ENCODE measurements at places on chromosomes 2 and 18.
A peak's percentile ranks its signal among the peaks of the same experiment; 100 is the strongest.

- DNase-seq, result no peak
These were observed 28.1 kb downstream of the NCKAP1 start for GRCh38 chr2:183010112-183010511.

DNA sequence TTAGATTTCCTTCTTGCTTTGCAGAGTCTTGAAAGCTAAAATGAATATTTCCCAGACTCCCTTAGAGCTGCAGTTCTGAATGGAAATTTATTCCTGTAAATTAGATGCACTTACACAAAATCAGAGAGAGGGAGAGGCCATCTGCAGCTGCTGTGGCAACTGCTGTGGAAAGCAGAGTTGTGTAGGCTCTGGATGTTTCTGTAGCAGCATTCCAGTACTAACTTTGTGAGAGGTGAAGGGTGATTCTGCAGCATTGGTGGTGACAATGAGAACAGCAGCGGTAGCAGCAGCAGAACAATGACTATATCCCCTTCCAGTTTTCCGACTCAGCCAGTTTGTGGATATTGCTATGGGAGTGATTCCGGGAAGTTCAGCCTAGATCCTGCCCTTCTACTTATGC lies 433.0 kb upstream of the REG3G start:
- no peak for DNase-seq

DNA sequence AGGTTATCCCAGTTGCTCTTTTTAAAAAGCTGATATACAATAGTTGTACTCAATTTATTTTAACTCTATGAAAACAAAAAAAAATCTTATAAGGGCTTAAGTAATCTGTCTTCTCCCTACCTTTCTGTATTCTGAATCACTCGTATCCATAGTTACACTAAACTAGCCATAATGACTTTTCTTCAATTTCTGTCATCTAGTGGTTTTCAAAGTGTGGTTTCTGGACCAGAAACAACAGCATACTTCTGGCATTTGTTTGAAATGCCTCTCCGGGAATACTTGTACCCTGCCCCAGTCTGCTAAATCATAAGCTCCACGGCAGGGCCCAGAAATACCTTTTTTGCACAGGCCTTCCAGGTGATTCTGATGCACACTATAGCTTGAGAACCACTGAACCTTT lies 253.6 kb downstream of the LRRTM4 start:
- no peak for DNase-seq

DNA sequence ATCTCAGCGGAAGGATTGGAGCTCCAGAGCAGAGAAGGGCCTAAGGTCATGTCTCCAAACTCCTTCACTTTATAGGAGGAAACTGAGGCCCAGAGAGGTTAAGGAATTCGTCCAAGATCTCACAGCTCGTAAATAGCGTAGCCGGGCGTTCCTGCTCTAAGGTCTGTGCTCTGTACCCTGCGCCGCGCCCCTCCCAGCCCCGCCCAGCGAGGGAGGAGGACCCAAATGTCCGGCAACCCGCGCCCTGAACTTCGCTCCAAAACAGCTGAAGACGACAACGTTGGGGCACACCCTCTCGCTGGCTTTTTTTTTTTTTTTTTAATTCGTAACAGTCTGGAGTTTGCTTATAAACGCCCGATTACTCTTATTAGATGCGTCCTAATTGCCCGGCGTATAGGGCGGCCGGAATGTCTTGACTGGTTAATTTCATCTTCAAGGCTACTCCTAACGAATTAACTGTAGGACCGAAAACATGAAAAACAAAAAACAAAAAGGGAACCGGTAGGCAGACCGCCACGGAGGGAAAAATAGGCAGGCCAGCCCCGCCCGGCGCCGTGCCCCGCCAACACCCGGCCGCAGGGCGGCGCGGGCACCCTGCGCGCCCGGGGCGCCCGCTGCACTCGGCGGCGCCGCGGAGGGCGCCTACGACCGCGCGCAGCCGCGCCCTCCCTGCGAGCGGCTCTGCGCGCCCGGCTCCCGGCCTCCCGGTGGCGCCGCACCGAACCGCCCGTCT lies 928 bp upstream of the FOSL2 start:
- DNase-seq, result peak; percentile 52

GRCh38 chr2:58950795-58951462 lies 709.8 kb upstream of the FANCL start:
- no peak for DNase-seq

DNA sequence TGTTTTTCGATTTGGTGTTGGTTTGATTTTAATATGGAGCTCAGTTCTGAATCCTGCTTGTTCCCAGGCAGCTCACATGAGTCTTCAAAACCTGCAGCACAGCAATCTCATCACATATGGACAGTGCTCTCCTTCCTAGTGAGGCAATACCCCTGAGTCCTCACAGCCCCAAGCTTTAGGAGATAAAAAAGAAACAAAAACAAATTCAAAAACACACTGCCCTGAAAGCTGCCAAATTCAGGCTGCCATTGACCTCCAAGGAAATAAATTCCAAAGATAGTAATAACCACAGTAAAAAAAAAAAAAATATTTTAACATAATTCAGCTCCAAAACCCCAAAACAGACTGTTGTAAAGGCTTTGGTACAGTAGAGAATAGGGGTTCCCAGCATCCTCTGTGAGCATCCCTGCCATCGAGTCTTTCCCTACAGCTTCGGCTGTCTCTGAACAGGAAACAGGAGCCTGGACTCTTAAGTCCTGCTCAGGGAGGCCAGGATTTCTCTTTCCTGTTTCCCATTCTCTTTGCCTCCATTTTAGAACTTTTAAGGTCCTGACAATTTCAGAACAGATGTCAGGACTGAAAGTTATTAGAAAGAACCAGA lies 14.7 kb upstream of the SP3 start:
- no peak for DNase-seq

DNA sequence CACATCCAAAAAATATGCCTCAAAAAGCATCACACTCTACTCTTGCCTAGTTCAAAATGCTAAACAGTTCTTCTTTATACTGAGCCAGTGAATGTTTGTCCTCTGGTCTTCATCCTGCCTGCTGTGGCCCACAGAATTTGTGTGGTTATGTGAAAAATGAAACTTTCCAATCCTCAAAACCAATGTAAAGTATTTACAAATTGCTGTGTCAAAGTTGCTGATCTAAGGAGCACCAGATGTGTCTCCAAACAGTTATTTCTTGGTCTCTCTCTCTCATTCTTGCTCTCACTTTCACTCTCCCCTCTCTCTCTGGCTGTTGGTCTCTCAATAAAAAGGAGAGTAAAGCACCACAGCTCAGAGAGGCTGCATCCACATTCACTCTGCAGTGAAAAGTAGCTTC lies 23.0 kb downstream of the EPHA4 start:
- no peak for DNase-seq

DNA sequence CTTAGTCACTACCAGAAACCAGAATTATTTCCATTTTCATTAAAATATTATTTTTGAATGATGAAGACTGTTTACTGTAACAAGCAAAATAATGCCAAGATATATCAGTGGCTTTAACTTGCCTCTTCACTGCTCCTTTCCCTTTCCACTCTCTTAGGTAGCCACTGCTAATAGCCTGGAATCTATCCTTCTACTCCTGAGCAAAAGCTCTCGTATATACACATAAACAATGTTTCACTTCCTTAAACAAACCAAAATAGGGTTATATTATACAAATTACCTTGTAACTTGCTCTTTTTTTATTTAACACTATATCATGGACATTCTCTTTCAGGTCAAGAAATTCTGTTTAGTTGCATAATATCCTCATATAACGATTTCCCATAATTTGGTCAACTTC lies 20.8 kb downstream of the IMMT start:
- DNase-seq, result no peak

DNA sequence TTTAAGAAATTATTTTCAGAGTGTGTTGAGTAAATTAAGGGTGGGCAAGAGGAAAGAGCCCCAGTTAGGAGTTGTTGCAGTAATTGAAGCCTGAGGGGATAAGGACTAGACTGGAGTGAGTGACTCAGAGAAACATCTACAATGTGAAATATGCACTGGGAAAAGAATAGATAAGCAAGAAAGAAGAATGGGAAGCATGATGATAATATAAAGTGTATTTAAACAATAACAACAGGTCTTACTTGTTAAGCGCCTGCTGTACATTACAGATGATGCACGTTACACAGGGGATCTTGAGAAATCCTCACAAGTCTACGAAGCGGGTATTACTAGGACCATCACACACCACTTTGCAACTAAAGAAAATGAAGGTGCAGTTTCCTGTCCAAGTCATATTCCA lies 73.6 kb upstream of the STK17B start:
- DNase-seq, result no peak

DNA sequence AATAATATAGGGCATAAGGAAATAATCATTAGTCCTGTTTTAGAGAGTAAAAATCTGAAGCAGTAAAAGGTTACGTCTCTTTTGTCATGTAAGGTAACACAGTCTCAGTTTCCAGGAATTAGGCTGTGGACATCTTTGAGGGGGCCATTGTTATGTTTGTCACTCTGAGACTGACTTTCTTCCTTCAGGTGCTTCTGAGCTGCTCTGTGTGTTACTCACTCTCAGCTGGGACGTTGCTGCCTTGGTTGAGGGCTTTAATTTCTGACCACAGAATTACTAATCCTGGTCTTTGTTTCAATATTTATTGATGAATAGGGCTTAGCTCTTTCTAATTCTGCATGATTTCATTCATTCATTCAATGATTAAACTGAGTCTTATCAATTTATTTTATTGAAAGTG lies 55.9 kb upstream of the SLC38A11 start:
- no peak for DNase-seq

DNA sequence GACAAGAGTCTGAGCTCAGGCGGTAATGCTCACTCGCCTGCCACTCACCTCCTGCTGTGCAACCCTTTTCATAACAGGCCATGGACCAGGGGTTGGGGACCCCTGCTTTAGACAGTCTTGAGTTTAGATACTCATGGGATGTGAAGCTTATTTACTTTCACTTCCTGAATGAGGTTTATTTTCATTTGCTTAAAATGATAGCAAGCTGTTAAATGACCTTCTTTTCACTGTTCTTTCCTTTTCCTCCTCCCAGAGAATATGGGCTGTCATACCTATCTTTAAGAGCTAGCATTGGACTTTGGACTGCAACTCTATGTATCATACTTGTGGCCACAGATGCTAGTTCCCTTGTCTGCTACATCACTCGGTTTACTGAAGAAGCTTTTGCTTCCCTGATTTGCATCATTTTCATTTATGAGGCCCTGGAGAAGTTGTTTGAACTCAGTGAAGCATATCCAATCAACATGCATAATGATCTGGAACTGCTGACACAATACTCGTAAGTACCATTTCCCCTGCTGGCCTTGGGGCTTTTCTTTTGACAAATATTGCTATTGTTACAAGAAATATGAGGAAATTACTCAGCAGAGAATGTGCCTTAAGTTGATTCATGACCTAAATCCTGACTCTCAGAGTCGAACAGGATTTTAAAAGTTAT lies 168.5 kb downstream of the DPP4 start:
- peak; percentile 41 for DNase-seq

DNA sequence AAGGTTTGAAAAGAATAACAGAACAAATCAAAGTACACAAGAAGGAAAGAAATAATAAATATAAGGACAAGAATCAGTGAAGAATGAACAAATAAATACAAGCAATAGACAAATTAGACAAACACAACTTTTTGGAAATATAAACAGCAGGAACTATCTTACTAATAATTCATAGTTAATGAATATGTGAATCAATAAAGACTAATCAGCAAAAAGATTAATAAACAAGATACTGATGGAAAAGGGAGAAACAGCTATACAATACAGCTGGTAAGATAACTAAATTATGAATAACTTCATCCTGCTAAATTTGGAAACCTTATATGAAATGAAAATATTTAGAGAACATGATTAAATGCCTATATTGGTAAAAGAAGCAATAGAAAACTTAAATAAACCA lies 193.6 kb upstream of the SPRED2 start:
- DNase-seq, result no peak

GRCh38 chr2:17813010-17813741 lies 3.1 kb upstream of the MSGN1 start:
- no peak for DNase-seq

- peak; percentile 64 for DNase-seq
These were observed 110.8 kb upstream of the OTOS start for GRCh38 chr2:240250985-240251847.

- DNase-seq, result no peak
These were observed 105.0 kb downstream of the COL6A3 start for GRCh38 chr2:237309011-237309410.

GRCh38 chr2:16261071-16261470 lies 320.7 kb downstream of the MYCN start:
- no peak for DNase-seq

GRCh38 chr2:84897773-84898172 lies 7.7 kb upstream of the TMSB10 start:
- no peak for DNase-seq

DNA sequence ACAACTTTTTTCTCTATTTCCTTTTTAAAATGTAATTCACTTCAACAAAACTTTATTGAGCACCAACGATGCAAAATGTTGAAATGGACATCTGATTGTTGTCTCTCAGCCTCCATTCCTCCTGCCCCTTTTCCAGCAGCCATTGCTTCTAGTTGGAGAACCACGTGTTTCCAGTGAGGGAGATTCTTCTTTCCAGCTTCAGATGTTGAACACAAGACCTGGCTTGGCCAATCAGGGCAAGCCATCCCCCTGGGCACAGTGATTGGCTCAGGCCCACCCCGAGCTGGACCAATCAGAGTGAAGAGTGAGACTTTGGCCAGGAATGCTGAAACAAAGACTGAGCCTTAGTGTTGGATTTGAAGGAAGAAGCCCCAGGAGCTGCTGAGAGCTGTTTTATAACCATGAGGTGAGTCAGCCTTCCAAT lies 59.0 kb downstream of the E2F6 start:
- DNase-seq, result no peak

- no peak for DNase-seq
These were observed 24.9 kb upstream of the ATG16L1 start for GRCh38 chr2:233226511-233227031.

DNA sequence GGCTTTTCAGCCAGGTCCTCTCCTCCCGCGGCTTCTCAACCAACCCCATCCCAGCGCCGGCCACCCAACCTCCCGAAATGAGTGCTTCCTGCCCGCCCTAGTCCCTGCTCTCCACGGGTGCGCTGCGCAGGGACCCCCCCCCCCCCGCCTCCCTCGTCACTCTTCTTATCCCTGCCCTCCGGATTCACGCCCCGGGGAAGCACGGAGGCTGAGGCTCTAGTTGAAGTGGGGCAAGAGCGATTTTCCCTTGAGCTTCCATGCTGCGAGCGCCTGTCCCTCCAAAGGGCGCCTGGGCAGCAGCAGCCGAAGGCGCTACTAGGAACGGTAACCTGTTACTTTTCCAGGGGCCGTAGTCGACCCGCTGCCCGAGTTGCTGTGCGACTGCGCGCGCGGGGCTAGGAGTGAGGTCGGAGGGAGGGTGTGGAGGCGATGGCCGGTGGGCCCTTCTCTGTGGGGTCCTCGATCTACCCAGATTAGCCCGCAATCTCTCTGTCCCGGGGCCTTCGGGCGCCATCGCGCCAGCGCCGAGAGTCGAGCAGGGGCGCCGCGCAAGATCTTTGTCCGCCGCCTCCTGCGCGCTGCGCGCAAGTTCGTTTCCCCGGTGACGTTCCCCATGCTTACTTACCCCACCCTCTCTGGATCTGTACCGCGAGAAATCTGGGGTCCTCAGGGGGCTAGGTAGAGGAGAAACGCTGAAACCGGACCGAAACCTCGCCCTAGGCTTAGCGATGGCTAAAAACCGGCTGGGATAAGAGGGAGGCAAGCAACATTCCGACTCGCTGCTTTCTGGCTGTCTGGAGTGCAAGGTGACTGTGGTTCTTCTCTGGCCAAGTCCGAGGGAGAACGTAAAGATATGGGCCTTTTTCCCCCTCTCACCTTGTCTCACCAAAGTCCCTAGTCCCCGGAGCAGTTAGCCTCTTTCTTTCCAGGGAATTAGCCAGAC lies 677 bp downstream of the GAD1 start:
- DNase-seq, result peak; percentile 34

GRCh38 chr2:74979844-74980243 lies 21.4 kb downstream of the POLE4 start:
- DNase-seq, result no peak

GRCh38 chr2:142918624-142919023 lies 41.2 kb downstream of the KYNU start:
- DNase-seq, result no peak

Data from GM10248 (cell line).